ENCODE measurements at places on chromosomes 4 and X. TPM values are rescaled to one million over a fixed set of nuclear protein-coding genes. Genes with fewer than 3 reads are reported as not detected.

The GC gene
- total RNA-seq: 0.31 TPM

The EGFL6 gene
- total RNA-seq: not detected

DNA sequence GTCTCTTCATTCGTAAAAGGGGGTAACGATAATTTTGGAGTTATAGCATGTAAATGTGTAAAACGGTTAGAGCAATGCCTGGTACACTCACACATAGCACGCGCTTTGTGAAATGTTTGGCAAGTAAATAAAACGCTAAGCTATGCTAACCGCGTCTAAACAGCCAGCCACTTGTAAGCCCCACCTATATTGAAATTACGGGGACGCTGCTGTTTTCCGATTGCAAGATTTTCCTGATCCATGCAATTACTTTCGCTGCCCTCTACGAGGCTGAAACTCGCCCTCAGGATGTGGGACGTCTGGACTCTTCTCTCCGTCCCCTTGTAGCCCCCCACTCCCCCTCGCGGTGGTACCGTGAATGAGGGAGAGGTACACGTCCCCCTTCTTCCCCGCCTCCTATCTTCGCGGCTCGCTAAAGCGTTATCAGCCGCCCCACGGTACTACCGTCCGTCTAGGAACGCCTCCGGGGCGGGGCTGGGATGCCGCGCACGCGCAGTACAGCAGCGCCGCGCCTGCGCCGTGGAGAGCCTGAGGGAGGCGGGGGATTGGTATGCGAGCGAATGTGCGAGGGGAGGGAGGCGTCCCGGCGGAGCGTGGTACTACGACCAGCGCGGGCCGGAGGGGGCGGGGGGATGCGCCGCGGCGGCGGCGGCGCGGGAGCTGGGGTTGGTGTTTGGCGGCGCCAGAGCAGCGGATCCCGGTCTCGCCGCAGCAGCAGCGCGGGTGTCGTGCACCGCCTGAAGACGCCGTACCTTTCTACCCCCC is at the start of gene STIM2:
TSS of gene STIM2 (plus strand) at position 685 of the 765 bp plus-strand sequence.
- DNase-seq: peak; percentile 71
- H3K27me3 ChIP-seq: no peaks in the 10 kb centered on the region
- peaks cover 4% of the 10 kb centered on the region for H3K36me3 ChIP-seq
- H3K27ac ChIP-seq: peak within 1 kb of the TSS; percentile 89
- peaks cover 18% of the 10 kb centered on the region for H3K4me1 ChIP-seq

GRCh38 chrX:118724365-118724764 is 3.0 kb upstream of the IL13RA1 start:
- peak overlapping the region; percentile 98 for H3K27ac ChIP-seq
- H3K4me3 ChIP-seq: no peak overlapping the region
- H3K4me1 ChIP-seq: peaks cover 43% of the 10 kb centered on the region

DNA sequence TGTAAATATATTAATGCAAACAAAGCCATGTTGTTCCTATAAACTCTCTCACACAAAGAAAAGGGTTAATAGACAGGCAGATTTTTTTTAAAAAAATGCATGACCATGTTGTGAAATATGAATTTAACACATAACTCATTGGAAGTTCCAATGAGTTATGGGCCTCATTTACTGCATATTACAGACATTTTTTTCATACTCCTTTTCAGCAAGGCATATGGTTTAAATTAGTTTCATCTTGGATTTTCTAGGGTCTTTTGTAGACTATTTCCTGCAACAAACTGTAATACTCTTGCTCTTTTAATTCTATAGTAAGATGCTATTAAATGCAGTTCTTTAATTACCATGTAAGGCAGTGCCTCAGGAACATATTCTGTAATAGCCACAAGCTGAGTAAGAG is 323.1 kb downstream of the GBA3 start:
- H3K27me3 ChIP-seq: no peaks in the 10 kb centered on the region
- H3K27ac ChIP-seq: no peak overlapping the region
- H3K4me1 ChIP-seq: no peaks in the 10 kb centered on the region
- DNase-seq: no peak
- H3K4me3 ChIP-seq: no peak overlapping the region

DNA sequence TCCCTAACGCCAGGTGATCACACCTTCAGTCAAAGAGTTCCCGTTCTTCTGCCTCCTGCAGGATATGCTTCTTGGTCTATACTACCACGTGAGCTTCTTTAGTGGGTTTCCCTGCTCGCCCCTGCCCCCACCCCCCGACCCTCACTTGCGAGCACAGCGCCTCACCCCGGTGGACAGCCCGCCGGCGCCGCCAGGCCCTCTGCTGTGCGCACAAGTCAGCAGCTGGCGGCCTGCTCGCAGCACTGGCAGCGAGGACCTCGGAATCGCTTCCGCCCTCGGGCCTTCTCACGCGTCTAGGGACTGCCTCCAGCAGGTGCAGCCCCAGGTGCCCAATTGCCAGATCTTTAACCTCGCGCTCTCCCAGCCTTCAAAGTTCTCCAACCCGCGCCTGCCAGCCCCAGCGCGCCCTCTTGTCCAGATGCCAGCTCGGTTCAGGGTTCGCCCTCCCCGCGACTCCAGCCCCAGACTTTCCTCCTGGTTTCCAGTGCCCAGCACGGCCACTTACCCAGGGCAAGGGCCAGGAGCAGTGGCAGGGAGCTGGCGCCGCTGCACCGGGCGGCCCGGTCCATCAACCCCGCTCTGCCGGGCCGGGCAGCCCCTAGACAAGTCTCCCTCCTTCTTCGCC is 454 bp downstream of the BTC start:
- peaks cover 14% of the 10 kb centered on the region for H3K27me3 ChIP-seq
- no peak overlapping the region for H3K27ac ChIP-seq
- H3K36me3 ChIP-seq: no peaks in the 10 kb centered on the region
- H3K4me3 ChIP-seq: peak overlapping the region; percentile 63
- no peak for DNase-seq
- H3K4me1 ChIP-seq: no peaks in the 10 kb centered on the region

DNA sequence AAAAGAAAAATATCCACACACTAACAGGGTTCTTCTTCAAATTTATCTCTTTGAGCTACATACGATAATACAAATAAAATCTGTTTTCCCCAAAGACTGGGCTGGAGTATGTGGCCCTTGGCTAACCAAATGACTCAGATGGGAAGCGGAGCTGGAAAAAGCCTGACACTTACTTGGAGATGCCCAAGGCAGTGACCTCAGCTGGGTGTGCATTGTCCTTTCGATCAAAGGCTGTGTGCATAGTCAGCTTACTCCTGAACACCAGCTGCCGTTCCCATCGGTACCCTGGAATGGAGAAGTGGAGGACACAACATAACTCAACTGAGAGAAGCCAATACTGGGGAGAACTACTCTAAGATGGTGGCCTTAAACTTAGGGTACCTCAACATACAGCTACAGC is 95.1 kb downstream of the CDS1 start:
- no peaks in the 10 kb centered on the region for H3K27me3 ChIP-seq
- peaks cover 3% of the 10 kb centered on the region for H3K36me3 ChIP-seq

GRCh38 chr4:125735102-125735501 is 420.3 kb downstream of the FAT4 start:
- H3K36me3 ChIP-seq: no peaks in the 10 kb centered on the region
- peaks cover 15% of the 10 kb centered on the region for H3K4me1 ChIP-seq
- no peaks in the 10 kb centered on the region for H3K27me3 ChIP-seq
- no peak for DNase-seq
- H3K4me3 ChIP-seq: no peak overlapping the region
